MCF 10A (cell line): ENCODE measurements at places on chromosomes 16 and 17.

- DNase-seq, result peak; percentile 61
These were observed 38.4 kb downstream of the UTP18 start for GRCh38 chr17:51298508-51299371.

- peak; percentile 8 for DNase-seq
These were observed 3.9 kb downstream of the KRT27 start for GRCh38 chr17:40778461-40778860.

GRCh38 chr17:16294560-16294959 is 58.7 kb downstream of the CENPV start:
- DNase-seq, result no peak

GRCh38 chr16:10168258-10168657 is 14.0 kb downstream of the GRIN2A start:
- DNase-seq, result peak; percentile 30
